ENCODE measurements at places on chromosomes 1 and 21.
A peak's percentile ranks its signal among the peaks of the same experiment; 100 is the strongest.

DNA sequence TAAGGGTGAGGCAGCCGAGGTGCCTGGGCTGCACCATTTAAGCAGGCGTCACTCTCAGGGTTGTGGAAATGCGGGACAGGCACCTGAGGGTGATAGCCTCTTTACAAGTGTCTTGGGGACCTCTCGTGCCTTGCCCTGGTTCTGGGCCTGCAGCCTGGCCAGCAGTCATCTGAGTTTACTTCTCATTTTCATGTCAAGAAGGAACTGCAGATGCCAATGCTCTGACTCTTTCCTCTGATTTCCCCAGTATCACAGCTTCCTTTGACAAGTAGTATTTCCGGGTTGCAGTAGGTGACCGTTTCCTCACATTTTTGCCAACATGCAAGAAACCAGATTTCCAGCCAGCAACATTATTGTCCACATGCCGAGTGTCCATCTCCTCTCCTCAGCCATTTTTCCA lies 286.9 kb downstream of the DISC1 start:
- no peak for DNase-seq

GRCh38 chr1:16607433-16607851 lies 5.9 kb downstream of the NBPF1 start:
- DNase-seq = no peak

DNA sequence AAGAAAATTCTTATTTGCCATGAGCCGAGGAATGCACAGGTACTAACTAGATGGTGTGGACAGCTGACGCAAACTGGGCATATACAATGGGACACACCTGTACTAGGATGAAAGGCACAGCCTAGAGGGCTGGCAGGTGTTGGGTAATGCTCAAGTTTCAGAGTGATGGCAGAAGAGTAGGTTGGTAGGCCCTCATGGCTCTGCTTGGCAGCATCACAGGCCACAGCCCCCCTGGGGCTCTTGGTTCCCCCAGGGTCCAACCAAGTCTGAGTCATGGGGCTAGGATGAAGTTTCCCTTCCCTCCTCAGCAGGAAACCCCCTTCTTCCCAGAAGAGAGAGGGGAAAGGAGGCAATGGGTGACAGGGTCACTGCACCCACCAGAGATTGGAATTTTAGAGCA lies 35.2 kb downstream of the SPEN start:
- DNase-seq = no peak

DNA sequence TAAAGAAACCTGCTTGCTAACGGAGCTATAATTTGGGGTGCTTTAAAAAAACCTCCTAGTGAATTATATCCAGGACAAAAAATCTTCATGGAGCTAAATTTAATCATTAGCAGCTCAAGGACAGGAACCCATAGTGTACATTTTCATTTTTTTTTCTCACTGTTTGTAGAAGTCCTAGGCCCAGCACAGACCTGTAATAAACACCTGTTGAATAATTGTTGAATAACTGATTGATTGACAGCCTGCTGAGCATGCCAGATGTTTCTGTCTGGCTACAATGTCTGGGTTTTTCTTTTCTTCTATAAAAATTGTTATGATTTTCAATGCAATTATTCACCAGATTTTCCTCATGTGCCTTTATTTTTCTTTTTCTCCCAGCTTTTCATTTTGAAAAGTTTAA lies 10.9 kb upstream of the GALNT2 start:
- DNase-seq = no peak

- no peak for DNase-seq
Measured at GRCh38 chr1:58727364-58727763, 27.5 kb upstream of the MYSM1 start.

GRCh38 chr1:115089420-115090185 lies at the start of gene TSPAN2:
TSPAN2 (minus strand) TSS chr1:115089503; CDS start chr1:115089432, 71 bp downstream.
- peak; percentile 18 for DNase-seq

DNA sequence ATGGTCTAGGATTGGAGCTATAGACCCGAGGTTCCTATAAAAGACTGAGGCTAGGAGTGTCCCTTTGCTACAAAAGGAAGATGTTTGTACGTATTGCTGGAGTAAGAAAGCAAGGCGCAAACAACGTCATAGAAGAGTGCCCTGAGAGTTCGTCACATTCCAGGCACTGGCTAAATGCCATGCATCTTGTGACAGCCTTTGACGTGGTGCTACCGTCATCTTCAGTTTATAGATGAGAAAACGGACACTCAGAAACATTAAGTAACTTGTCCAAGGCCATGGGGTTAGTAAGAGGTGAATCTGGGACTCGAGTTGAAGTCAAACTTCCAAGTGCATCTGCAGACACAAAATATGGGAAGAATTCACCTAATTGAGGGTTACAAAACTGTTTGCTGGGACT lies 104.2 kb upstream of the SLC45A1 start:
- DNase-seq = no peak

GRCh38 chr1:112855152-112855828 lies 100.7 kb downstream of the SLC16A1 start:
- no peak for DNase-seq

GRCh38 chr1:68011657-68012375 lies 38.6 kb downstream of the DIRAS3 start:
- DNase-seq = no peak

- no peak for DNase-seq
Measured at GRCh38 chr1:55353707-55354620, 138.8 kb upstream of the USP24 start.

- DNase-seq = no peak
Measured at GRCh38 chr1:107941531-107941930, 23.4 kb downstream of the VAV3 start.

- DNase-seq = peak; percentile 47
Measured at GRCh38 chr1:229661022-229661877, 35.2 kb downstream of the URB2 start.
